ENCODE measurements at places on chromosomes 2 and 18.

DNA sequence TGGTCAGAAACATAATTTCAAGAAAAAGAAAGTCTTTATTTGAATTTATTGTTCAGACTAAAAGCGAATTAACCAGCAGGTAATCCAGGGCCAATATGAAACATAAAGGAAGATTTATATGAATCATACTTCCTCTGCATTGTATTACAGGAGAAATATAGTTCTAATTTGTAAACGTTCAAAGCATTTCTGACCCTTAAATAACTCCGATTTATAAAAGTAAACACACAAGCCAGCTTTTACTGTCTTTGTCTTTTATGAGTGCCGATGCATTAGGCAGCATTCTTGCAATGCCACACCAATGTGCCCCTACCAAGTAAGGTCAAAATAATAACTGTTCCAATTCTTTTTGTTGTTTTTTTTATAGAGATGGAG is 118.8 kb upstream of the RBBP8 start:
- no peak for DNase-seq

DNA sequence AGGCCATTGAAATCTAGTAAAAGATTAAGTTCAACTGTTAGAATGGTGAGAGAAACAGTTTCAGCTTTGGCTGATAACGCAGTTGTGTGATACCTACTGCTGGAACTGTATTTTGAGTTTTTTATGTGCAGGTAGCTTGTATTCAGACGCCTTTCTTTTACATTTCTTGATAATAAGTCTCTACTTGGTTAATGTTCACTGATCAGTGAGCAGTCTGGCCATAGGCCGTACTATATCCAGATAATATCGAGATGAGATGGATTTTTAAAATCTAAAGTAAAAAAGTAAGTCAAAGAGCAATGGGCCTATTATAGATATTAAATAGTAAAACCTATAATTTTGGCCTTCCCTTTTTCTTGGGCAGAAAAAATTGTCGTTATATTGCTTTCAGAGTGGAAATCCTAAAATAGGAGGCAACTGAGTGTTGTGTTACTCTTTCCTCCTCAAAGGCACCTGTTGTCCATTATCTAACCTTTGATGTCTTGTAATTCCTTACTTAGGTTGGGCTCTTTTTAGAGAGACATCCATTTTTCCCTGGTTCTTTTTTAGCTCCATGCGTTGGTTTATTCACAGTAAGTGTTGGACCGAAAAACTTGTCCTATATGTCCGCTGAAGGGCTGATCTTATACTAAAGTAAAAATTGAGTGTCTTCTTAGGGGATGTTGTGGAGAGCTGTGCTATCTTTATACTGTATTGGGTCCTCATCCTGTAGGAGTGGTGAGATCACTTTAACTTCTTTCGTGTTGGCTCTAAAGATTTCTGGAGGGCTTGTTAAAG is 1.7 kb downstream of the EML4 start:
- DNase-seq: no peak

- DNase-seq: peak; percentile 47
These were observed 677 bp downstream of the GAD1 start for GRCh38 chr2:170817093-170818035.

GRCh38 chr2:65434592-65435241 is 2.3 kb upstream of the SPRED2 start:
- no peak for DNase-seq

DNA sequence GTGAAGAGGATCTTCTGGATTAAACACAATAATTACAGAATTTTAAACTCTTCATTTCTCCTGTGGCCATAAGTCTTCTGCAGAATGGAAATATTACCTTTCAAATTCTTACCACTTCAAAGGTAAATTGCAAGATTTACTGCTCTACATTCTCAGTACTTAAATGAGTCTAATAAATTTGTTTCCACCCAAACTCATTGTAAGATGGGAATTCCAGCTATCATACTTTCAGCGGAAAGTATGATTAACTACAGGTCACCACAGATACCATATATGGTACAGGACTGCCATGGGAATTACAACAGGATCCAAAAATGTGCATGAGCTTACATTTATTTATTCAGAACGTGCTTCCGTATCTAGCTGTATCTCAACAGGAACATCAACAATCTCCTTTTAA is 3.1 kb downstream of the DSC3 start:
- no peak for DNase-seq
